NCI-H2029 (cell line): ENCODE measurements at places on chromosomes 5 and 9.

DNA sequence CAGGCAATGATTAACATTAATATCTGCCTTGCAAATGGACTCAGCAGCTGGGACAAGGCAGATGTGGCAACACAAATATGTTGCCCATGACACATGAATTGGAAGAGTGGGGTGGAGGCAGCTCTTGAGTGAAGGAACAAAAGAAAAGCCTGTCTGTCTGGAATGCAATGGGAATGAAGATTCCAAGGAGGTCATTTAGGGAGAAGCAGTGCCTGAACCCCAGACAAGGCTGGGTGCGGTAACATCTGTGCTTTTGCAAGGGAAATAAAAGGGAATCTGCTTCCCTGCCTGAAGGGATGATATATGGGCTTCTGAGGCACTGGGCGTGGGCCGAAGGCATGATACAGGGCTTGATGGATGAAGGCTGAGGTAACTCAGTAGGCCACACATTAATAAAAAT is 94.1 kb upstream of the TRIM32 start:
- no peak for DNase-seq

- DNase-seq = no peak
These were observed 259.9 kb upstream of the TARS1 start for GRCh38 chr5:33180900-33181299.

DNA sequence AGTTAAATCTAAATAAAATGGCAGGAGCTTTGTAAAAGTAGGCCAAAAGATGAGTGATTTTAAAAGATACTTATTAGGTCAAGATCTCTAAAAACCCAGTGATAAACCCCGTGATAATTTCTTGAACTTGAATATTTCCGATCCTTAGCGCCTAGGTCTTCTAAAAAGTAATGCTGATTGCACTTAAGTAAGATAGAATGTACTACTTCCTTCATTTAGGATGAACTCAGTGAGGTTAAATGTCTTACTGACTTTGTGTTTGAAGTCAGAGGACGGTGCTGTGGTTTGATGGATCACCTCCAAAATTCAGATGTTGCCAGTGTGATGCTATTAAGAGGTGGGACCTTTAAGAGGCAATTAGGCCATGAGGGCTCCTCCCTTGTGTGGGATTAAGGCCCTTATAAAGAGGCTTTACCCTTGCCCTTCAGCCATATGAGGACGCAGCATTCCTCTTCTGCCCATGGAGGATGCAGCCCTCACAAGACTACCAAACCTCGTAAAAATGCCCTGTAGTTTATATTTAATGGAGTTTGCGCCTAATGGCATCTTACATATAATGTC is 130.1 kb downstream of the TRIO start:
- no peak for DNase-seq

DNA sequence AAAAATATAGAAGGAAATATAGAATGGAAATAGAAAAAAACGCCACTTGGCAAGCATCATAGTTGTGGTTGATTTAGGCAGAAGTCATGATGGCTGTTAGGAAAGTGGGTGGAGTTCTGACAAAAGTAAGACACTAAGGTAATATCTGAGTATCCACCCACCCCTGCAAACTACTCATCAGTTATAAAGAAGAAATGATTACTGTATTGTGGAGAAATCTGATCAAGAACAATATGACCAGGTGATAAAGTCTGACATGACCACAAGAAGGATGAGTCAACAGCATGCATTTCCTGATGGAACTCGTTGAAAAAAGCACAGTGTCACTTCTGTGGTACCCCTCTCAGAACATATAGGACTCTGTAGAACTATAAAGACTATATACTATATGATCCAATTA is 343.4 kb upstream of the PAPPA start:
- no peak for DNase-seq

- DNase-seq = no peak
These were observed 523.8 kb downstream of the EFNA5 start for GRCh38 chr5:107146901-107147300.

GRCh38 chr5:137563301-137563645 is 64.1 kb upstream of the SPOCK1 start:
- DNase-seq = no peak

DNA sequence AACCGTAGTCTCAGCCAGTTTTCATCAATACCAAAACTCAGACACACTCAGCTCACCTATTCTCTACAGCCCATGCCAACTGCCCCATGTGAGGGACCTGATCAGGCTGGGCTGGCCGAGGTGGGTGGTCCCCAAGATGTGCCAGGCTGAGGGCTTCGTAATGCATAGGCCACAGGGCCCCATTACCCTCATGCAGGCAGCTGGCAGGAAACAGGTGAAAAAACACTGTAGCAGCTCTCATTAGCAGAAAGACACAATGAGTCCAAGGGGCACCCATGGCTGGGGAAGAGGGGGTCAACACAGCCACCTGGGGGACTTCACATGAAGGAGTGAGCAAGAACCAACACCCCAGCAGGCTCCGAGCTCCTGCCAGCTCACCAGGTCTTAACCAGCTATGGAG is 8.2 kb downstream of the IPPK start:
- DNase-seq = no peak

GRCh38 chr5:14411216-14411615 is 170.4 kb upstream of the OTULINL start:
- no peak for DNase-seq
